ENCODE measurements at places on chromosomes 3 and 15.

GRCh38 chr15:42193383-42193782, 14.7 kb downstream of the VPS39 start:
- DNase-seq = no peak

DNA sequence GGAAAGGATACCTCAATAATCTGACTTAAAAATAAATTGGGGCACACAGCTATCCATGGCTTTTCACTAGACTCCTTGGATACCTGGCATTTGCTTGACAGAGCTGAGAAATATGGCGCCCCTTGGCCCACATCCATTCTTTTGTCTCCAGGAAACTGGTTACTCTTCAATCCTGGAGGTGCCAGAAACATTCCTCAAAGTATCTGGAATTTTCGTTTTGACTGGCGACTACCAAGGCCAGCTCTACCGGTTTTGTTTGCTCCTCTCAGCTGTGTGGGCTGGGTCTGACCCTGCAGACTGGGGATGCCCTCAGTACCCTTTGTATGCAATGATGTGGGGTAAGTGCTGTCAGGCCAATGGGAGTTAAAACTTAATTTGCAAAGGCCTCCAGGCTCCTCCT, 27.0 kb downstream of the KATNBL1 start:
- DNase-seq = no peak

- DNase-seq = no peak
Measured at GRCh38 chr3:15289661-15290060, 42.7 kb downstream of the SH3BP5 start.

- DNase-seq = no peak
Measured at GRCh38 chr3:101673953-101674352, 3.0 kb downstream of the ZBTB11 start.

DNA sequence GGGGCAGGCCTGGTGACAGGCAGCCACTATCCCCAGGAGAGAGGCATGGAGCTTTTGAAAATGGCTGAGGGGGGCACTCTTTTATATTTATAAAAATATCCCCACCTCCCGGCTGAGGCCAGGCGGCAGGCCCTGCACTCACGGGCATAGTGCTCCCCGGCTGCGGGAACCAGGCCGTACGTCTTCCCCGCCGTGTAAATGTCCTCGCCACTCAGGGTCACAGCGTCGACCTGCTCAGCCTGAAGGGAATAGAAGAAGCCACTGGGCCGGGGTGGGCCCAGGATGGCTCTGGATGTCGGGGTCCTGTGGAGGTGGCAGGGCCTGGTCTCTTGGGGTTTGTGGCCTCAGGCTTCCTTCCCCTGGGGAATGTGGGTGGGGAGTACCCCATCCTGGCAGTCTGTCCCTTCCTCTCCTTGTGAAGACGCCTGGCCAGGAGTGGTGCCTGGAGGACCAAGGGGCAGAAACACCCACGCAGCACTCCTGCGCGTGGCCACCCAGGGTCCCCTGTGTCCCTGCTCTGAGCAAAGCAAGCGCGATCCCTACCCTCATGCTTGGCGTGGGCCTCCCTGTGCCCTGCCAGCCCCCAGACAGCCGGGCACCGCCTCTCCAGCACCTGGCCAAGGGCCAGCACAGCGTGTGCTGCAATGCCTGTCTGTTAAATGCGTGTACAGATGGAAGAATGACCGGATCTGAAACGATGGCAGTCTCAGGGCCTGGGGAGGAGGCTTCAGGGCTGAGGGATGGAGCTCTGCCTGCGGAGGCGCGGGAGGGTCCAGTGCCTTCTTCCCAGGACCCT, 18.9 kb downstream of the MELTF start:
- DNase-seq = no peak

GRCh38 chr3:7423036-7423435, 562.1 kb downstream of the GRM7 start:
- DNase-seq = no peak

Measured in activated CD8-positive, alpha-beta memory T cell treated with anti-CD3 and anti-CD28 coated beads for 1 hour (primary cell).